Stimulated activated CD8-positive, alpha-beta memory T cell treated with anti-CD3 and anti-CD28 coated beads, Interleukin-4, amount 100 ng/mL, for 1 hour (primary cell): ENCODE measurements at places on chromosomes 4 and X.
A peak's percentile ranks its signal among the peaks of the same experiment; 100 is the strongest.

DNA sequence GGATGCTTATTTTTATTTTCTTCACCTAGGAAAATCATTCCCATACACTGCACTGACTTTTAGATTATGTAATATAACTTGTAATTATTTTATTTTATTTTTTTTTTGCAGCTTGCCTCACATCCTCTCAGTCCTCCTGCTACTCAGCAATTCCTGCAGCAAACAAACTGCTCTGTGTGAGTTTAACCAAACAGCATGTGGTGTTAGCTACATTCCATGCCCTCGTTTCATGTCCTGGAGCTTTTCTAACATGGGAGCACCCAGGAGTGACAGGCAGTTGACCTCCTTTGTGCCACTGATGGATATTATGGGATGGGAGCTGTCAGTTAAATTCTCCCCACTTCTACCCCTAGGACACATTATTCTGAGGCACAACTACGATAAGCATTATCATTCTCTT, 24.8 kb downstream of the CXCL1 start:
- DNase-seq, result no peak

DNA sequence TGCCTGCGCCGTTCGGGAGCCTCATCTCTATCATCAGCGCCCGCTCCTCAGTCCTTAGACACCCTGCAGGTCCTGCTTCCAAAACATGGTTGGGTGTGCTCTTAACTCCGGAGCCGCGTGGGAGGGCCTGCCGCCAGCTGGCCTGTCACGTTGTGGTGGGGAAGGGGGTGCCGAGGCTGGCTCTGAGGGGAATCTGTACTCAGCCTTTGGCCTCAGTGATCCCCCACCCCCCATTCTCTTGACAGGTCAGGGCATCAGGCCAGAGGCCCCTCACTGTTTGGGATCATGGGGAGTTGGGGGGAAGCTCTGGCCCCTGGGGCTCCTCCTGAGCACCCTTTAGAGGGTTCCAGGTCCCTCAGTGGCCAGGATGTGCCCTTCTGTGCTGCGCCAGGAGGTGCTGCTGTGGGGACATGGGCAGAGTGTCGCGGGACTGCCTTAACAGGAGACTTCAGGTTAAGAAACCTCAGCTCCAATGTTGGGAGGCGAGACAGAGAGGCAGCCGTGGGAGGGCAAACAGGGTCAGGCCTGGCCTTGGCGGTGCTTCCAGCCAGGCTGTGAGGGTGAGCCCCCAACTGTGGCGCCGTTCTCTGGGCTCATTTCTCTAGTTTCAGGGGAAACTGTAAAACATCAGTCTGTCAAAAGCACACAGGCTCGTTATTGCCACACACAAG, 33.5 kb downstream of the TRMT44 start:
- no peak for DNase-seq

DNA sequence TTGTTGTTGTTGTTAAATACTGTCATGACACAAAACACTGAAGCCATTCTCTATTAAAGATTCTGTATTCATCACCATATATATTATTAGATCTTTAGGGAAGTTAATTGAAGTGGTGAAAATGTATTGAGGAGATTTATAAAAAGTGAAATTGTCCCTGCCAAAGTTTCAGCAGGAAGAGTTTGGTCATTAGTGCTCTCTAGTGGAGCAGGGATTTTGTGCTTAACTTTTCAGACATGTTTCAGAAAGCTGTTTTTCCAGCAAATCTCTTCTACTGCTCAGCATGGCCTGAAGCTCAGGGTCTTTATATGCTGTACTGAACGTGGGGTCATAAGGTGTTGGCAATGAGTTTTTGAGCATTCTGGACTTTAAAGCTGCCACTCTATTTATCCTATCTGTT, 36.7 kb upstream of the CXXC4 start:
- no peak for DNase-seq

GRCh38 chr4:113821856-113822255, 60.3 kb upstream of the CAMK2D start:
- DNase-seq, result no peak

DNA sequence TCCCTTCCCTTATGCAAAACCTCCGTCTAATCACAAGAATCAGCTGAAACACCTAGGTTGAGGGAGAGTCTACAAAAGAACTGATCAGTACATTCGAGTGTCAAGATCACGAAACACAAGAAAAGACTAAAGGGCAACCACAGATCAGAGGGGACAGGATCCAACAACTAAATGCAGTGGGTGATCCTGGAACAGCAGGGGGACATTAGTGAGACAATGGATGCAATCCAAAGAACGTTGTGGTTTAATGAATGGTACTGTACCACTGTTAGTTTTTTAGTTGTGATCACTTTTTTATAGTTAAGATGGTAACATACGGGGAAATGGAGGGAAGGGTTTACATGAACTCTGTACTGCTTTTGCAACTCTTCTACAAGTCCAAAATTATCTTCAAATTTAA, 79.2 kb downstream of the RELL1 start:
- DNase-seq, result no peak

DNA sequence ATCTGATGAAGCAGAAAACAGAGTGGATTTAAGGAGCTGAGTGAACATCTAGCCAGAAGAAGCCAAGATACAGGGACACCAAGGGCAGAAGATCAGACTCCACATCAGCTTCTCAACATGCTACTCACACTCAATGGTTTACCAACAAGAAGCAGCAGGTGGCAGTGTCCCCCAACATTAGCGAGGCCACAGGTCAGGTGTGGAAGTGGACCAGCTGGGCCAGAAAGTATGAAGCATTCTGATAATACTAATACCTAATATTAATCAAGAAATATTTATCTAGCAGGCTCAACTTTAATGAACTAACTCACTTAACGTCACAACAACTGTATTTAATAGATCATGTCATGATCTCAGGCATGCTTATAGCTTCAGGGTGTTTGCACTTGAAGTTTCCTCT, 73.4 kb upstream of the TTC29 start:
- DNase-seq, result peak; percentile 1

GRCh38 chr4:122758033-122758432, 25.5 kb downstream of the BBS12 start:
- no peak for DNase-seq

- DNase-seq, result no peak
These were observed 85.5 kb upstream of the IQCM start for GRCh38 chr4:149901128-149901527.

DNA sequence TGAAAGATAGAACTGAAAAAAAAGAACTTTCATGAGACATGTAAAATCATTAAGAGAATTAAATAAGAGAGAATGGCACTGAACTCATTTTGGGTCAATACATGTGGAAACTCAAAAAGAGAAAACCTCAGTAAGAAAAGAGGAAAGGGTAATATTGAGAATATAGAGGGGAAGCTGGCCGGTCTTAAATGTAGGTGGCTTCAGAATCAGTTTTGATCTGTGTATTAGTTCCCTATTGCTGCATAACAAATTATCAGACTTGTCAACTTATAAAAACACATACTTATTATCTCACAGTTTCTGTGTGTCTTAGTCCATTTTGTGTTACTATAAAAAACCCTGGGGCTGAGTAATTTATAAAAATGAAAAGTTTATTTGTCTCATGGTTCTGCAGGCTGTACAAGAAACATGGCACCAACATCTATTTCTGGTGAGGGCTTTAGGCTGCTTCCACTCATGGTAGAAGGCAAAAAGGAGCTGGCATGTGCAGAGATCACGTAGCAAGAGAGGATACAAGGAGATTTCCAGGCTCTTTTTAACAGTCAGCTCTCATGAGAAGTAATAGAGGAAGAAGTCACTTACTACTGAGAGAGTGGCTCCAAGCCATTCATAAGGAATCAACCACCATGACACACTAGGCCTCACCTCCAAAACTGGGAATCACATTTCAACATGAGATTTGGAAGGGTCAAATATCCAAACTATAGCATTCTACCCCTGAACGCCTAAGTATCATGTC, 29.6 kb downstream of the SATL1 start:
- DNase-seq, result no peak

- DNase-seq, result no peak
These were observed 71.6 kb upstream of the LEF1 start for GRCh38 chr4:108240366-108240765.

- DNase-seq, result no peak
These were observed 42.9 kb downstream of the KIAA0232 start for GRCh38 chr4:6825403-6825802.
